ENCODE measurements at places on chromosomes 4 and X. TPM values are rescaled to one million over a fixed set of nuclear protein-coding genes. Genes with fewer than 3 reads are reported as not detected.

The GPRASP2 gene
- 0.70 TPM for total RNA-seq

DNA sequence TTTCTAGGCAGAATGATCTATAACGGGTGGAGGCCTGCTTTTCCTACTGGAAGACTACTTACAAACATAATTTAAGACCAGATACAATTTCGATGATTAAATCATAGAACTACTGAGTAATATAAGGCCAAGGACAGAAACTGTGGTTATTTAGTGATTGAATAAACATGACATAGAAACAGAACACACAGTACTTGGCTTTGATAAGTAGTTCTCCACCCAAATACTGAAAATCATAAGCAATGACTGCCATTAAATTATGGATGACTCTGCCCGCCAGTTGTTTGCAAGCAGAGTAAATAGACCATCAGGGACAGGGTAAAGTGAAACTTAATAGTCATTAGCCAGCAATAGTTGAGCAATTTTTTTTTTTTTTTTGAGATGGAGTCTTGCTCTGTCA is 17.2 kb upstream of the SMIM14 start:
- H3K36me3 ChIP-seq: no peaks in the 10 kb centered on the region
- peaks cover 2% of the 10 kb centered on the region for H3K4me1 ChIP-seq
- no peak for DNase-seq
- no peaks in the 10 kb centered on the region for H3K27me3 ChIP-seq
- no peak overlapping the region for H3K4me3 ChIP-seq

GRCh38 chr4:146486565-146486964 is 35.2 kb downstream of the SLC10A7 start:
- DNase-seq: peak; percentile 10
- no peak overlapping the region for H3K4me3 ChIP-seq
- peaks cover 7% of the 10 kb centered on the region for H3K4me1 ChIP-seq
- no peaks in the 10 kb centered on the region for H3K27me3 ChIP-seq
- H3K27ac ChIP-seq: peak overlapping the region; percentile 5

DNA sequence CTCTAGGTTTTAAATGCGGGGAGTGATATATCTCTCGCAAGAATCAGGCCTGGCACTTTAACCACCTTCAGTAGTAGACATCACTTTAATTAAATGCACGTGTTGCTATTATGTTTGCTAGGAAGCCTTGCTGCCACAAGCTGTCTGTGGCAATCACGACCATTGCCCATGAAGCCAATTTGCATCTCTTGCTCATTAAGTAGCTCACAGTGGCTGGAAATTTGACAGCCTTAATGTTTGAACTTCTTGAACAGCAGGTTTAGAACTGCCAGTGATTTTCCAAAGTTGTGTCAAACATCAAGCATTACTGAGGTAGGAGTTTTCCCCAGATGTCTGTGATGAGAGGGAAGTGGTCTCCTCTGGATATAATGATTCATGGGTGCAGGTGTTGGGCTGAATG is 642.3 kb upstream of the CPEB2 start:
- no peak for DNase-seq
- no peak overlapping the region for H3K4me3 ChIP-seq
- H3K27me3 ChIP-seq: no peaks in the 10 kb centered on the region
- H3K36me3 ChIP-seq: no peaks in the 10 kb centered on the region
- H3K27ac ChIP-seq: no peak overlapping the region
- no peaks in the 10 kb centered on the region for H3K4me1 ChIP-seq

GRCh38 chrX:27998666-27999065 is 17.4 kb upstream of the DCAF8L1 start:
- no peaks in the 10 kb centered on the region for H3K36me3 ChIP-seq
- H3K4me3 ChIP-seq: no peak overlapping the region
- no peaks in the 10 kb centered on the region for H3K27me3 ChIP-seq

DNA sequence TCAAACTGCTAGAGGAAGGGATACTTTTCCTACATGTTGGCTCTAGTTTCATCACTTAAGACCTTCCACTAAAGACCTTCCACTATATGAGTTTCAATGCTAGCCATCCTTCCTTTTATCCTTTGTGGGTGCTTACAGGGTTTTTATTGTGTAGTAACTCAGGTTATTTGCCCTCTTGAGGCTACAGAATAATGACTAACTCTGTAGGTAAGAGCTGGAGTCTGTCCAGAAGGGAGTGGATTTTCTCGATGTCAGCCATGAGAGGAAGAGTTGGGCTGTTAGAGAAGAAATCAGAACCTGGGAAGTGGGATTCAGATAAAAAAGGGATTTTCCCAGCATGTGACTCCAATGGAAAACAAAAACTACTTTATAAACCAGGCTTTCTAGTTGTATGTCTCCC is 27.5 kb upstream of the HERC5 start:
- H3K4me1 ChIP-seq: no peaks in the 10 kb centered on the region
- DNase-seq: no peak
- H3K27ac ChIP-seq: no peak overlapping the region
- no peaks in the 10 kb centered on the region for H3K27me3 ChIP-seq

GRCh38 chr4:104642521-104642920 is 147.8 kb upstream of the CXXC4 start:
- H3K27me3 ChIP-seq: no peaks in the 10 kb centered on the region
- no peaks in the 10 kb centered on the region for H3K36me3 ChIP-seq
- no peaks in the 10 kb centered on the region for H3K4me1 ChIP-seq

The HDX gene
- total RNA-seq: 2.2 TPM

DNA sequence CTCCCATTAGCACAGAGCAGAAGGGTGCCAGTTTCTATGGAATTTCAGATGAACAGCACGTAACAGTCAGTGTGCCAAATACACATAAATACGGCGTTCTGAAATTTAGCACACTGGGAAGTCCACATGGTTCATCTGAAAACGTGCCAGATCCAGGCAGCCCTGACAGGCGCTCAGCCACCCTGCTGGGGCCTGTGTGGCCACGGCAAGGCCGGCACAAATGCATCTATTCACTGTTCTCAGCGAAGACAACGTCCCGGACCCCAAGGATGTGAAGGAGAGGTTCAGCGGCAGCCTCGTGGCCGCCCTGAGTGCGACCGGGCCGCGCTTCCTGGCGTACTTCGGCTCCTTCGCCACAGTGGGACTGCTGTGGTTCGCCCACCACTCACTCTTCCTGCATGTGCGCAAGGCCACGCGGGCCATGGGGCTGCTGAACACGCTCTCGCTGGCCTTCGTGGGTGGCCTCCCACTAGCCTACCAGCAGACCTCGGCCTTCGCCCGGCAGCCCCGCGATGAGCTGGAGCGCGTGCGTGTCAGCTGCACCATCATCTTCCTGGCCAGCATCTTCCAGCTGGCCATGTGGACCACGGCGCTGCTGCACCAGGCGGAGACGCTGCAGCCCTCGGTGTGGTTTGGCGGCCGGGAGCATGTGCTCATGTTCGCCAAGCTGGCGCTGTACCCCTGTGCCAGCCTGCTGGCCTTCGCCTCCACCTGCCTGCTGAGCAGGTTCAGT is 15.6 kb downstream of the DGKQ start:
- no peaks in the 10 kb centered on the region for H3K27me3 ChIP-seq
- H3K4me3 ChIP-seq: no peak overlapping the region
- no peaks in the 10 kb centered on the region for H3K4me1 ChIP-seq
- DNase-seq: no peak
- H3K36me3 ChIP-seq: peaks cover 37% of the 10 kb centered on the region

GRCh38 chrX:129655547-129656249 is 942 bp upstream of the APLN start:
- DNase-seq: peak; percentile 52
- H3K27me3 ChIP-seq: peaks cover 17% of the 10 kb centered on the region

- H3K27me3 ChIP-seq: no peaks in the 10 kb centered on the region
- DNase-seq: no peak
- H3K4me3 ChIP-seq: no peak overlapping the region
- H3K36me3 ChIP-seq: no peaks in the 10 kb centered on the region
- no peaks in the 10 kb centered on the region for H3K4me1 ChIP-seq
Observed at GRCh38 chr4:26051240-26051639, 137.2 kb downstream of the SMIM20 start.

The SSX1 gene
- total RNA-seq: not detected

The KLKB1 gene
- 0.95 TPM for total RNA-seq

The GAGE12E gene
- not detected for total RNA-seq

The SLC7A11 gene
- not detected for total RNA-seq

GRCh38 chr4:77177199-77177598 is 20.2 kb downstream of the CCNG2 start:
- H3K36me3 ChIP-seq: no peaks in the 10 kb centered on the region
- no peaks in the 10 kb centered on the region for H3K27me3 ChIP-seq

DNA sequence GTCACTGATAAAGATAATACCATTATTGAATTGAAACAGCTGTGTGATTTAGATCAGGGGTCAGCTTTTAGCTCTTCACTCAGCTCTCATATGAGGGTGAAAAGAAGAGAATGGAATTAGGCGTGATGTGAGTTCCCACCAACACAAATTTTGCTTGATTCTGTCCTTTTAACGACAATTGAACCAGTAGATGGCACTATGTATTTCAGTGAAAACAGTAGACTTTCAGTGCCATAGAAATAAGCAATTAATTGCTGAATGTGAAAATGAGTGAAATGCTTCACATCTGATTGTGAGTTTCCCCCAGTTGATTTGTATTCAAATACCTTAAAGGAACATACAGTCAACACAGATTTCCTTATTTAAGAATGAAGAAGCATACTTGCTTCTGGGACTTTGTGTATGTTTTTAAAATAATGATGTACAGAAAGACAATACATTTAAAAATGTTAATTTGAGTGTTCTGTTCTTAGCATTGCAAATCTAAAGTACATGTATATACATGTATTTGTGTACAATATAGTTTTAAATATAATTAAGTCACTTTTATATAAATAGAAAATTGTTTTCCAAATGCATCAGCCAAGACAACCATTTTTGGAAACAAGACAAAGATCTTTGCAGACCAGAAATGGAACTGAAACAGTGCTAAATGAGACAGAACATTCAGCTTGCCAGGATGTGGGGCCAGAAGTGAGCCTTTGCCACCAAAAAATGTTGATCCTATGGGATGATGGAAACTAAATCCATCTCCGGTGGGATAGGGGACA is 178.8 kb downstream of the SNCA start:
- H3K27me3 ChIP-seq: no peaks in the 10 kb centered on the region
- no peaks in the 10 kb centered on the region for H3K36me3 ChIP-seq
- no peak for DNase-seq

The TMEM164 gene
- total RNA-seq: 18.9 TPM

DNA sequence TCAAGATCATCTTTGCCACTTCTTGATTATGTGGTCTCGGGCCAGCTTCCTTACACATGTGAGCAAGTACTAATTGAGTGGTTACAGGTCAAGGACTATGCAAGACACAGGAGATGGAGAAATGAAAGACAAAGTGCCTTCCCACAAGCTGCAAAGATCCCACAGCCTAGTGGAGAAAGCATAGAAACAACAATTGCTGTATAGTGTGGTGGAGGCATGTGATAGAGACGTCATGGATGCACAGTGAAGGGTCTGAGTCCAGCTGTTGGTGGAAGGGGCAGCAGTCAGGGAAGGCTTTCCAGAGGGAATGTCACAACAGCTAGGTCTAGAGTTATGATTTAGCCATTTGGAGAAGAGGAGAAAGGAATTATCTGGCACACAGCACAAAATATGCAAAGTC is 210.6 kb downstream of the KDR start:
- no peak overlapping the region for H3K4me3 ChIP-seq
- no peaks in the 10 kb centered on the region for H3K4me1 ChIP-seq
- DNase-seq: no peak
- no peaks in the 10 kb centered on the region for H3K27me3 ChIP-seq
- H3K27ac ChIP-seq: no peak overlapping the region

The MAB21L2 gene
- total RNA-seq: not detected

The EVC2 gene
- 0.20 TPM for total RNA-seq

DNA sequence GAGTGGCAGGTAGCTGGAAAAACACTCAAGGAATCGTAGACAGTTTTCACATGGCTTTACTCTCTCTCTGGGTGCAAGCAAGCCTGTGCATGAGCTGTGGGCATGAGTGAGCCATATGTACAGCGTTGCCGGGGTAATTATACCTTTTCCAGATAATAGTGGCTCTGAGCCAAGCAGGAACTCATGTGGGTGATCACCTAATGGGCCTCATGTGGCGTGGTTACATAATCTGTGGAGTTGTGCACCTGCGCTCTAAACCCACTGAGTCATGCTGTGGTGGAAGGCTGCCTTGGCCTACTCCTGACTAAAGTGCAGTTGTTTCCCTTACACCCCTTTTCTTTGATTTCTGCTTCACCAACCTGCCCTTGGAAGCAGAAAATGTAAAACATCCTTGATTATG is 1564.5 kb upstream of the PCDH10 start:
- H3K36me3 ChIP-seq: no peaks in the 10 kb centered on the region
- H3K4me1 ChIP-seq: no peaks in the 10 kb centered on the region
- no peaks in the 10 kb centered on the region for H3K27me3 ChIP-seq
- DNase-seq: no peak
- no peak overlapping the region for H3K27ac ChIP-seq
- no peak overlapping the region for H3K4me3 ChIP-seq

DNA sequence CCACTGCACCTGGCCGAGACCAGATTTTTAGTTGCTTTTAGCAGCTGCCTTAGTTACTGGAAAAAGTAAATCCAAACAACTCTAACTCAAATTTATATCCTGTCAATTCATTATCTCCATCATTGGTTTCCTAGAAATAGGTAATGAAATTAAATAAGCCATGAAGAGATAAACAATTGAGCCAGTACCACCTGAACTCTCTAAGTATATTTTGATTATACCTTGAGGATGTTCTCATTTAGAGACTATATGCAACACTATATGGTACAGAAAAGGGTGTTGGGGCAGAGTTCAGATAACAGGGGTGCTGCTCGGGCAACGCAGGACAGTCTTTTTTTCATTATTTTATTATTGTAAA is 35.0 kb downstream of the SAT1 start:
- no peak overlapping the region for H3K27ac ChIP-seq
- H3K4me1 ChIP-seq: peaks cover 8% of the 10 kb centered on the region
- no peaks in the 10 kb centered on the region for H3K27me3 ChIP-seq

The UCP1 gene
- not detected for total RNA-seq

The TRAM1L1 gene
- not detected for total RNA-seq

DNA sequence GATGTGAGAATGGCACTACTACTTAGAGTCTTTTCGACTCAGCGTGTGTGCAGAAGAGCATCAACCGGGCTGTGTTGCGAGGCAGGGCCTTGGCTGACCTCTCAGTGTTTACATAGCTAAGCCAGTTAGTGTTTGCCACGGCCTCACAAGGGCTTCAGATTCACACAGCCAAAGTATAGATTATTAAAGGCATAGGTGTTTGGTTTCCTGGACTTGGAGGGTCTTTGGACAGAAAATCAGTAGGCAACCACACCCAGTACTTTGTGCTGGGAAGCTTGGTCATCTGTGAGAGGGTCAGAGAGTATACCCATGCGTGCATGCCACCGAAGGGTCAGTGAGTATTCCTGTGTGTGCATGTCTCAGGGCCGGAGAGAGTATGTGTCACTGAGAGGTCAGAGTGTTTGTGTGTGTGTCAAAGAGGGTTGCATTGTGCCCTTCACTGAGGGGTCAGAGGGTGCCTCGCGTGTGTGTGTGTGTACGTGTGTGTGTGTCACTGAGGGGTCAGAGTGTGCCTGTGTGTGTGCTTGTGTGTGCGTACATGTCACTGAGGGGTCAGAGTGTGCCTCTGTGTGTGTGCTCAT is 69.7 kb upstream of the MSANTD1 start:
- peaks cover 65% of the 10 kb centered on the region for H3K36me3 ChIP-seq
- no peak for DNase-seq
- H3K4me1 ChIP-seq: peaks cover 28% of the 10 kb centered on the region
- no peak overlapping the region for H3K4me3 ChIP-seq
- H3K27ac ChIP-seq: no peak overlapping the region

GRCh38 chr4:177293208-177294033 is 16.3 kb upstream of the NEIL3 start:
- no peak overlapping the region for H3K4me3 ChIP-seq
- H3K4me1 ChIP-seq: no peaks in the 10 kb centered on the region
- no peaks in the 10 kb centered on the region for H3K36me3 ChIP-seq
